Non-pigmented ciliary epithelial cell (primary cell): ENCODE measurements at places on chromosomes 12 and 14.

DNA sequence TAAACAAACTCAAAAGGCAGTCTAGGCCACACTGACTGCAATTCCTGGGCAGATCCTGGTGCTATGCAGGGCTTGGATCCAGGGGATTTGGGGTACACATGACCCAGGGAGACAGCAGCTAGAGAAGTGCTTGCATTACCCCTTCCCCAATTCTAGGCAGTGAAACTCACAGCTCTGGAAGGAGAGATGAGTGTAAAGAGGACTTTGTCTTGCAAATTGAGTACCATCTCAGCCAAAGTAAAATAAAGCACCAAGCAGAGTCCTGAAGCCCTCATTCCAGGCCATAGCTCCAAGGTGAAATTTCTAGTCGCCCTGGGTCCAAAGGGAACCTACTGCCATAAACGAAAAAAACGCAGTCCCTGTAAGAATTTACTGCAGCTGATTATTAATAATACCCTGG is 644.9 kb upstream of the FLRT2 start:
- DNase-seq: no peak

GRCh38 chr12:51721282-51721940 is 127.1 kb downstream of the FIGNL2 start:
- DNase-seq: no peak

GRCh38 chr12:128856035-128856790 is 2.9 kb downstream of the GLT1D1 start:
- DNase-seq: no peak

- DNase-seq: no peak
Measured at GRCh38 chr12:124369827-124370378, 75.0 kb downstream of the RFLNA start.

DNA sequence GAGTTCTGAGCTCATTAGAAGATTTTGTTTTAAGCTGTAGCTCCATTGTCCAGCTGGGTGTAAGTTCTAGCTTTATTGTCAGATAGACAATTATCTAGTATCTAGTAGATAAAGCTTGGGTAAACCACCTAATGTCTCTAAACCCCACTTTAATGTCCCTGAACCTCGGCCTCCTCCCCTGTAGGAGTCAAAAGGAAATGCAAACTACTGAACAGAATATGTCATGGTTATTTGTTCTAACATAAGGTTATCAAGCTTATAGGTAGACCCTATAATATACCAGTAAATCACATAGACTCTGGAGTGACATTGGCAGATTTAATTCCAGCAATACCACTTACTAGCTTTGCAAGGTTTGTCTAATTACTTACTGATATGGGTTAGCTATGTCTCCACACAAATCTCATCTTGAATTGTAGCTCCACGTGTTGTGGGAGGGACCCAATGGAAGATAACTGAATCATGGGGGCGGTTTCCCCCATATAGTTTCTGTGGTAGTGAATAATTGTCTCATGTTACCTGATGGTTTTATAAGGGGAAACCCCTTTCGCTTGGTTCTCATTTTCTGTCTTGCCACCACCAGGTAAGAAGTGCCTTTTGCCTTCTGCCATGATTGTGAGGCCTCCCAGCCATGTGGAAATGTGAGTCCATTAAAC is 29.4 kb downstream of the BCAT1 start:
- no peak for DNase-seq

DNA sequence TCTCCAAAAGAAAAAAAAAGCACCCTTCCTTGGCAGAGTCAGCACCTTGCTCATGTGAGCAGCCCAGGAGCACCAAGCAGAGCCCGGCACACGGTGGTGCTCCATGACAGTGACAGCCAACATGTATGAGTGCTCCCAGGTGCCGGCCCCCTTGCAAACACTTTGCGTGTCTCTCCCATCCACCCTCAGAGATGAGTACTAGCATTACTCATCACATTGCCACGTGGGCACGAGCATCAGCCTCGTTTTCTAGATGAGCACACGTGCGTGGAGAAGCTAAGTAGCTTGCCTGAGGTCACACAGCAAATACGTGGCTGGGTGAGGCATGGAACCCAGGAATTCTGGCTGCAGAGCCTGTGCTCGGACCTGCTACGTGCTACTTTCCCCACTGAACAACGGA is 177.9 kb upstream of the PRMT8 start:
- DNase-seq: no peak

GRCh38 chr12:64190140-64190539 is 32.0 kb downstream of the KICS2 start:
- no peak for DNase-seq

- DNase-seq: no peak
Measured at GRCh38 chr12:31370531-31371255, 44.7 kb upstream of the SINHCAF start.

DNA sequence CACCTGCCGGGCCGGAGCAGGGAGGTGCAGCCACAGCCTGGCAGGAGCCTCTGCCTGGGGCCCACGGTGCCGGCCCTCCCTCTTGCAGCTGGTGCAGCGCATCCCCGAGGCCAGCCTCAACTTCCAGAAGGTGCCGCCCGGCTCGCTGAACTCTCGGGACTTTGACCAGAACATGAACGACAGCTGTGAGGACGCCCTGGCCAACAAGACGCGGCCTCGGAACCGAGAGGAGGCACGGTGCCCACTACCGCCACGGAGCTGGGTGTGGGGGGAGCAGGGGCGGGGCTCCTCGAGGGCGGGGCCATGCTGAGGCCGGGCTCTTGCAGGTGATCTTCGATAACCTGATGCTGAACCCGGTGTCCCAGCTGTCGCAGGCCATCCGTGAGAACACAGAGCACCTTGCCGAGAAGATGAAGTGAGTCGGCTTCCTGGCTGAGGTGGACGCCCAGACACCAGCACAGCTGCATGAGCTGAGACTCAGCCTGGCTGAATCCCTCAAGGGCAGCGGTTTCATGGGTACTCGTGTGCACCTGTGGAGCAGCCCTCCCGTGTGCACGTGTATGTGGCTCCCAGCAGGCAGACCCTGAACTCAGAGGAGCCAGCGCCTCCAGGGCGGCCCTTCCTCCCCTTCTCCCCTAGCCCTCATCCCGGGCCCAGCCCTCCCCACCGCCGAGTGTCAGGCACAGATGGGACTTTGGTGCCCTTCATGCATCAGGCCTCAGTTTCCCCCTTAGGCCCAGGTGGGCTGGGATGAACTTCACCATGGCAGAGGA is 28.6 kb downstream of the CEP170B start:
- DNase-seq: no peak

- no peak for DNase-seq
Measured at GRCh38 chr12:3333991-3334391, 157.0 kb upstream of the PRMT8 start.

- DNase-seq: no peak
Measured at GRCh38 chr12:76706761-76707160, 57.2 kb upstream of the ZDHHC17 start.

GRCh38 chr12:130583317-130583716 is 132.8 kb downstream of the RIMBP2 start:
- no peak for DNase-seq

GRCh38 chr14:75395862-75396261 is 32.0 kb upstream of the JDP2 start:
- DNase-seq: no peak

DNA sequence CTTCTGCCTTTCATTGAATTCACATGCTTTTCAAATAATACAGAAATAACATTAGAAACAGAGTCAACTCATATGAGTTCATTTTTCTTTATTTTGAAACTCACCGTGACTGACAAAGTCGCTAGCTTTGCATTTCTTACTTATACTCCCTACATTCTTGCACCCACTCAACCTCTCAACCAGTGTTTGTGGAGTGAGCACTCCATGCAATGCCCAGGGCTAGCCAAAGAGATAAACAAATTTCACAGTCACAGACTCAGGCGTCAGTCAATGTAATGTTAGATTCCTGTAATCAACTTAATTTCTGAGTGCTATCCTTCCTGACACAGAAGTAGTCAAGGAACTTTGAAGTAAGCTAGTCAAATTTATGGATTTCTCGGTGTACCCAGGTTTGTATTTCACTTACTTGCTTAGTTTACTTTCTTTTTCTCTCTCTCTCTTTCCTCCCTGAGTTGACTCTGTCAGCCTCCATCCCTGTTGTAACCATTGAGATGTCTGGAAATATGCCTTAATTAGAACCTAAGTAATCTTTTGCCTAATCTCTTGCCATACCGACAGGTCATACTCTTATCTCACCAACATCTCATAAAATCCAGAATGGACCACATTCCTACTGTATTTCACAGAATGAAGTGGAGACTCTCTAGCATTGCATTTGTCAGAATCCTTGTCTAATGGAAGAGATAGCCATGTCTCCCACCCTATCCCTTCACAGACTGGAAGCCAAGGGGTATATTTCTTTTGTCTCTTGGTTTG is 413.0 kb downstream of the AEBP2 start:
- no peak for DNase-seq

- DNase-seq: no peak
Measured at GRCh38 chr12:83386527-83387264, 700.0 kb downstream of the TMTC2 start.

- no peak for DNase-seq
Measured at GRCh38 chr12:130826151-130826801, 12.8 kb downstream of the STX2 start.

- no peak for DNase-seq
Measured at GRCh38 chr12:82800185-82800584, 113.5 kb downstream of the TMTC2 start.

GRCh38 chr12:68529466-68529865 is 81.2 kb upstream of the RAP1B start:
- DNase-seq: no peak

DNA sequence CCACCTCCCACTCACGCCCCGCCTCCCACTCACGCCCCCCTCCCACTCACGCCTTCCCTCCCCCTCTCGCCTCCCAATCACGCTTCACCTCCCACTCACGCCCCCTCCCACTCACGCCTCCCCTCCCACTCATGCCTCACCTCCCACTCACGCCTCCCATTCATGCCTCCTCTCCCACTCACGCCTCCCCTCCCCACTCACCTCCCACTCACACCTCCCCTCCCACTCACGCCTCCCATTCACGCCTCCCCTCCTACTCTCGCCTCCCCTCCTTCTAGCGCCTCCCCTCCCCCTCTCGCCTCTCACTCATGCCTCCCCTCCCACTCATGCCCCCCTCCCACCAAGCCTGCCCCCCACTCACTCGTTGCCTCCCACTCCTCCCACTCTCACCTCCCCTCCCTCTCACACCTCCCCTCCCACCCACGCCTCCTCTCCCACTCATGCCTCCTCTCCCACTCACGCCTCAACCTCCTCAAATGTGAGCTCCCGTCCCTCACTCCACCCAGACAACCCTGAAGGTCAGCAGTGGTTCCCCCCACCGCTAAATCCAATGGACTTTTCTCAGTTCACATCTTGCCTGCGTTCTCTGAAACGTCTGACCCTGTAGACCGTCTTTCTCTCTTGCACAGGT is 39.8 kb downstream of the TMEM63C start:
- no peak for DNase-seq

DNA sequence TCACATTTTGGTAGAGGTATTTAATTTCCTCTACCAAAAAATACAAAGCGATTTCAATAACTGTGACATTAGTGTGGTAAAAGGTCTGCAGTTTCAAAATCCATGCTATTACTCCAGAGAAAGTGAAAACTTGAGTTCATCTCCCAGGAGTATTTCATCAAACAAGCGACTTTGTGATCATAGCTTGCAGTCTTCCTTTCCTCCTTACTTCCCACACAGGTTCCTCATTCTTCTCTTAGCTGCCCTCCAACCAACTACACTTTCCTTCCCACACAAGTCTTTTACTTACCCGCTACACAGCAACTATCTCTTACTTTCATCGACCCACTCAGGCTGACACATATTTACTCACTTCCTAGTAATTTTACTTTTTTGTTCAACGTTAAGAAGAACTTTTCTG is 413.4 kb upstream of the USP15 start:
- no peak for DNase-seq

DNA sequence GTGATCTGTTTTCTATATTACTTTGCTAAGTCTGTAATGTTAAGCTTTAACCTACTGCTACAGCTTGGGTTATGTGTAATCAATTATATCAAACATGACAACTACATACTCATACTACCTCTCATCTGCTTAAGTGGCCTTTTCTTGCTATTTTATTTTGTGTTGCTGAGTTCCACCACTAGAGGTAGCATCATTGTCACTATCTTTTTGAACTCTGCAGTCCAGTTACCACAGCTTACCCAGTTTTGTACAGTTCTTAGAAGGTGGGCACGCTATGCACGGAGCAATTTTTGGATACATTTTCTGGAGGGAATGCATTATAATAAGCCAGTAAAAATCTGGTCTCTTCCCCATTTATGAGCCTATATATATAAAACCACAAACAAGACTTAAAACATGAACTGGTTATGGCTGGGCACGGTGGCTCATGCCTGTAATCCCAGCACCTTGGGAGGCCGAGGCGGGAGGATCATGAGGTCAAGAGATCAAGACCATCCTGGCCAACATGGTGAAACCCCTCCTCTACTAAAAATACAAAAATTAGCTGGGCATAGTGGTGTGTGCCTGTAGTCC is 48.5 kb downstream of the SAV1 start:
- DNase-seq: peak; percentile 26

GRCh38 chr14:36767603-36768281 is 106.1 kb downstream of the PAX9 start:
- DNase-seq: no peak

DNA sequence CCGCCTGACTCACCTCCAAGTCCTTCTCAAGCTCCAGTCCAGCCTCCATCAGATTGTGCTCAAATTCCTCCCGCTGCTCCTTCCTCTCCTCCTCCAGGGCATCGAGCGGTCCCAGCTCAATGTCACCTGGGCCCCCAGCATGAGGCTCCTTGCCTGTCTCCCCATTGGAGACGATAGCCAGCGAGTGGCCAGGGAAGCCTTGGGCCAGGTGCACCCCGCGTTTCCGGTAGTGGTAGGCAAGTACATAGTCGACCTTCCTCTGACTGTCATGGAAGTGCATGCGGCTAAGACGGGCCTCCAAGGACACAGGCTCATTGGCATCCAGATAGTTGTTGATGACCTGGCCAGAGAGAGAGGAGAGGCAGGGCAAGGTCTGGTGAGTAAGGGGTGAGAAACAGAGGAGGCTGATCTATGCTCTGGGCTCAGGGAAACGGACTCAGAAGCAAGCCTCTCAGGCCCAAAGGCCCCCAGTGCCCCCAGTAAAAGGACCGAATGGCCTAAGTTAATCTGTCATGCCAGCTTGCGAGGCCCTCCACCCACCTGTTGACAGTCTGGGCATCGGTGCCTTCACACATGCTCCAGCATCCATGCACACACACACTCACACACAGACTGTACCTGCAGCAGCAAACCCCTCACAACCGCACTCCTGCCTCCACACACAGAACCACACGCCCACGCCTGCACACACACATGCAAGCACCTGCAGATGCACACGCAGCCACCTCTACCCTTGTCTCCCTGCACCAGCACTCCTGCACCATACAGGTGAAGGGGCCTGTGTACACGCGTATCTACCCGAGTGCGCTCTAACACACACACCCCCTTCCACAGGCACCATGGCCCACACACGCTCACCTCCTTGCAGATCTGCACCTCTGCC is 23.8 kb downstream of the ANO2 start:
- no peak for DNase-seq
